Cardiac muscle cell (in vitro differentiated cells and primary cell): ENCODE measurements at places on chromosomes 16 and 17.

DNA sequence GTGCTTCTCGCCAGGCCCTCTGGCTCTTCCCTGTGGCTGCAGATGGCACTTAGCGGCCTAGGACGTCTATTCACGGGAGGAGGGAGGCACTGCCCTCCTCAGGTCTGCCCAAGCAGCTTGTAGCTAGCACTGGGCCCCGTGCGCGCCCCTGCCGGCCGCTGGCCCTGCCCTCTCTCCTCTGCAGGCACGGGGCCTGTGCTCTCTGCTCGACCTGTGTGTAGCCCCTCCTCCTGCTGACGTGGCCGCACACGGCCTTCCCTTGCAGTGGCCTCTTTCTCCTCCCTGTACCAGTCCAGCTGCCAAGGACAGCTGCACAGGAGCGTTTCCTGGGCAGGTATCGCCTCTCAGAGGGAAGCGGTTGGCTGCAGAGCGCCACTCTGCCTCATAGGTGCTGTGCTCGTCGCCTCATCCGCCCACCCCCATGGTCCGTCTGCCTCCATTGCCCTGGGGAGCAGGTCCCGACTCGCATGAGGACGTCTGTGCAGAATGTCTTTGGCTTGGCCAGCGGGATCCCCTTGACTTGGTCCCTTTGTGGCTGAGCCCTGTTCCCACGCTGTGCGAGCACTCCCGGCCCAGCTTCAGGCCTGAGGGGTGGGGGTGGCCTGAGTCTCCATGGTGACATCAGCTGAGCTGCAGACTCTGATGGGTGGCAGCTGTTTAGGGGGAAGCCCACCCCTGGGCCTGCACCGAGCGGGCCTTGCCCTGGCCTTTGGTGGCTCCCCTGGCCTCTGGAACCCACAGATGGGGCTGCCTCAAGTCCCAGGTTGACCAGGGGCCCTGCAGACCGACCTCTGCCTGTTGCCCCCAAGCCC, 34.6 kb downstream of the TSC2 start:
- H3K36me3 ChIP-seq: peaks cover 16% of the 10 kb centered on the region
- H3K27ac ChIP-seq: no peak overlapping the region
- DNase-seq: no peak
- H3K4me3 ChIP-seq: no peak overlapping the region
- H3K4me1 ChIP-seq: no peaks in the 10 kb centered on the region

- DNase-seq: peak; percentile 94
- H3K4me3 ChIP-seq: no peak overlapping the region
- peak overlapping the region; percentile 10 for H3K27ac ChIP-seq
- peaks cover under 1% of the 10 kb centered on the region for H3K36me3 ChIP-seq
- H3K27me3 ChIP-seq: no peaks in the 10 kb centered on the region
Measured at GRCh38 chr17:927611-928461, 51.7 kb downstream of the NXN start.

- no peak overlapping the region for H3K4me3 ChIP-seq
- H3K4me1 ChIP-seq: no peaks in the 10 kb centered on the region
- DNase-seq: no peak
Measured at GRCh38 chr16:27264151-27264550, 4.4 kb downstream of the NSMCE1 start.

DNA sequence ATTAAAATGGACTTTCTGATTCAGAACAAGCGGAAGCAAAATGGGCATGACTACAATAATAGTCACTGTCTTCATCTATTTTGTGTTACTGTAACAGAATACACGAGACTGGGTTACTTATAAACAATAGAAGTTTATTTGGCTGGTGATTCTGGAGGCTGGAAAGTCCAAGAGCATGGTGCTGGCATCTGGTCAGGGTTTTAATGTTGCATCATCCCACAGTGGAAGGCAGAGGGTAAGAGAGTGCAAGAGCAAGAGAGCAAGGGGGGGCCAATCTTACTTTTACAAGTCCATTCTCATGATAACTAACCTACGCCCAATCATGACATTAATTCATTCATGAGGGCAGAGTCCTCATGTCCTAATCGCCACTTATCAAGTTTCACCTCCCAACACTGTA, 189.2 kb downstream of the TOX3 start:
- H3K27me3 ChIP-seq: no peaks in the 10 kb centered on the region
- H3K4me1 ChIP-seq: no peaks in the 10 kb centered on the region
- no peak overlapping the region for H3K27ac ChIP-seq
- no peak for DNase-seq
- H3K4me3 ChIP-seq: no peak overlapping the region

GRCh38 chr17:7548585-7549400, at the start of gene TNFSF12:
TSS of gene TNFSF12 (plus strand) at chr17:7549058. CDS start at chr17:7549154, 96 bp downstream.
- DNase-seq: peak; percentile 38
- H3K4me3 ChIP-seq: peak within 1 kb of the TSS; percentile 34
- H3K27ac ChIP-seq: no peak within 1 kb of the TSS
